ENCODE measurements at places on chromosomes 1 and 21. TPM values are rescaled to one million over a fixed set of nuclear protein-coding genes. Genes with fewer than 3 reads are reported as not detected.

The URB1 gene
- total RNA-seq = 17.0 TPM

The PLPPR5 gene
- not detected for total RNA-seq

The SFN gene
- not detected for total RNA-seq

The RIIAD1 gene
- total RNA-seq = not detected

The PLA2G4A gene
- total RNA-seq = 103 TPM

The KCNE2 gene
- not detected for total RNA-seq

The RAB42 gene
- 5.5 TPM for total RNA-seq

The MATN1 gene
- under 0.01 TPM for total RNA-seq

The PGLYRP4 gene
- total RNA-seq = not detected

The DEPDC1 gene
- total RNA-seq = 0.43 TPM

The CELA2A gene
- not detected for total RNA-seq

The FCER1G gene
- total RNA-seq = not detected

The GBP1 gene
- 11.7 TPM for total RNA-seq

The NR5A2 gene
- not detected for total RNA-seq

The MYCL gene
- total RNA-seq = not detected

The GIPC2 gene
- 0.23 TPM for total RNA-seq

The FNDC10 gene
- 23.8 TPM for total RNA-seq

The NUF2 gene
- total RNA-seq = 1.1 TPM

The CELA3B gene
- total RNA-seq = not detected

The RUNX3 gene
- total RNA-seq = not detected

The FCRL2 gene
- total RNA-seq = not detected

The PTPRC gene
- not detected for total RNA-seq

The CLDN17 gene
- not detected for total RNA-seq

The ZNF593 gene
- total RNA-seq = 36.7 TPM

The KISS1 gene
- total RNA-seq = not detected

The NPHS2 gene
- total RNA-seq = not detected

The RSPH1 gene
- total RNA-seq = 0.23 TPM

The LEMD1 gene
- total RNA-seq = not detected

The HSD3B1 gene
- not detected for total RNA-seq

The PRRX1 gene
- 73.5 TPM for total RNA-seq

All from pericardium fibroblast (primary cell).